Hematopoietic multipotent progenitor cell treated with erythropoietin and hydrocortisone succinate and interleukin-3 and kit ligand, for 8 days (in vitro differentiated cells): ENCODE measurements at places on chromosomes 2 and 18.

GRCh38 chr2:189783451-189783926, 650 bp downstream of the ORMDL1 start:
- DNase-seq = peak; percentile 53

GRCh38 chr2:150732064-150732463, 244.6 kb upstream of the RND3 start:
- no peak for DNase-seq

GRCh38 chr2:147679191-147679954, 165.5 kb upstream of the ACVR2A start:
- no peak for DNase-seq

GRCh38 chr2:150646746-150647145, 159.3 kb upstream of the RND3 start:
- no peak for DNase-seq

DNA sequence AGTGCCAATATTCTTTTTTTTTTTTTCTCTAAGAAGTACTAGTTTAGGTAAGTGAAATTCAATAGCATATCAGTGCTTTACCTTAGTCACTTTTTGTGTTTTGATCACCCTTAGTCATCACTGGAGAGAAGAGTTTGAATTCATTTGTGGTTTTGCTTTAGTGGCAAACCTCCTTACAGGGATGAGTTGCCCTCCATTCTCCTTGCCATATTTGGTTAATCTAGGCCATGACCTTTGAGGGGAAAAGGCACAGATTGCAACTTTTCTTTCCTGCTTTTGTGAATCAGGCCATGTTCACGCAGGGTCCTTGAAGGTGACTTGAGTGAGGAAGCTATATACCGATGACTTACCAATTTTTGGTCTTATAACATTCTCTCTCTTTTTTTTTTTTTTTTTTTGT, 34.4 kb downstream of the PLEKHA3 start:
- no peak for DNase-seq
